Ascending aorta (tissue), 2 donors: ENCODE measurements at places on chromosomes 6 and 20.

DNA sequence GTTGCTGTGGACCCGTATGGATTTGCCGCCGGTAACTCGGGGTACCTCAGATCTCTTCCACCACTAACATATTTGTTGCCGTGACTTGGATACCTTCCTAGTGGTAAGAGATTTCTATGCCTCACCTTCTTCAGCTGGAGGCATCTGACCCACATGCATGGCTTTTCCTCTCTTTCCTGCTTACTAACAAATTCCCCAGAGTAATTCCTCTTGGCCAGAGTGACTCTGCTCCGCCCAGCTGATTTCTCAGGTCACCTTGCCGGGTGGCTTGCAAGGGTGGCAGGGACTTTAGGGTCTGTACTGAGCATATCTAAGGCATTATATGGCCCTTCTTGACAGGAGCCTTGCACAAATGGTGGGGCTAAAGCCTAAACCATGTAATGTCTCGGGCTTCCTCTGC, 38.2 kb downstream of the FAM184A start:
- DNase-seq: no peak

- no peak for DNase-seq
These were observed 40.4 kb downstream of the TAB2 start for GRCh38 chr6:149357726-149358538.

DNA sequence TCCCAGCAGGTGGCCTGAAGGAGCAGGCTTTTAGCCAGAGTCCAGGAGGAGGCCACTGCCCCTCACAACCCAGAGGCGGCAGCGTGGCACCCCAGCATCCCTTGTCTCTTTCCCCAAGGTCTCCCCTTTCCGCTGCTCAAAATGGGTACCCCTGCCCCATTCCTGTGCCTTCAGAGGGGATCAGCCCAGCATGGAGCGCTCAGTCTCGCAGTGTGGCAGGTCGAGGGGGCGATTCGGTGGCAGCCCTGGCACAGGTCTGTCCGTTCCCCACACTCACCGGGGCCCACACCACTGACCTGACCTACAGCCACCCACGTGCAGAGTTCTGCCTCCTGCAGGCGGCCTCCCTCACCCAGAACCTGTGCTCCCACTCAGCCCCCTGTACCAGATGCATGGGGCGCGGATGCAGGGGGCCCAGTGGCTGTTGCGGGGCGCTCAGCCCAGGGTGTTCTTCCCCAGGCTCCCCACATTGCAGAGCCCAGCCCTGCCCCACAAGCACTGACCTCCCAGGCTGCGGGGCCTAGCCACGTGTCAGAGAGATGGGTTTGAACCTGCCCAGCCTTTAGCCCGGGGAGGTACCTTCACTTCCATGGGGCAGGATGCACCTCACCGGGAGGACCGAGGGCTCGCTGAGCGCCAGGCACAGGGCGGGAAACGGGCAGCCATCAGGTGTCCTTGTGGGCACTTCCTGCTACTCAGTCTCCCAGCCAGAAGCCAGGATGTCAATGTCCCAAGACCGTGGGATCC, 41.8 kb downstream of the DSTN start:
- no peak for DNase-seq

DNA sequence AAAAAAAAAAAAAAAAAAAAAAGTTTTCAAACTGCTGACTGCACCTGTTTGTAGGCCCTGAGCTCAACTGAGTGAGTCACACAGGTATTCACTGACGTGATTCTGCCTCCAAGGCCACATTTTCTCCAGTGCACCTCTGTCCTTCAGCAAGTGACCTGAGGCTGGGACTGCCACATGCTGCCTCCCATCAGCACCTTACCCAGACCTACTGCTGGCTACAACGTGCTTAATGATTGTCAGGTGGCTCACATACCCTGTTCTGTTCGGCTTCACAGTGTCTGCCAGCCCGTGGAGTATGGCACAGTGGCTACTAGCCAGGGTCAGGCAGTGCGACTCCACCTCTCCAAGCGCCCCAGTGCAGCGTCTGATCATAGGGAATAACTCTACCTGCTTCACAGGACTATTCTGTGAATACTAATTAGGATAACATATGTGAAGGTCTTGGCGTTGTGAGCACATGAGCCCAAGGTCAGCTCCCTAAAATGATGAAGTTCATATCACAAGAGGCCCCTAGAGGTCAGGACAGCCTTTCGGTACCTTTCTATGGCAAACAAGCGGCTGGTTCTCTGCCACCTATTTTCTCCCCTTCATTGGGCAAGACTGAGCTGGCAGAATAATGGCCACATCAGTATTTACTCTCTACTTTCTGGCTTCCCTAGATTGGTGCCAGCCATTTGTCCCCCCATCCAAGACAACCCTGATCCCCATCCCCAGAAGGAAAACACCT, 28.1 kb downstream of the RIPOR3 start:
- no peak for DNase-seq

- no peak for DNase-seq
These were observed 11.3 kb downstream of the SERPINB9 start for GRCh38 chr6:2891768-2892170.
